ENCODE measurements at places on chromosomes 5 and 9.

DNA sequence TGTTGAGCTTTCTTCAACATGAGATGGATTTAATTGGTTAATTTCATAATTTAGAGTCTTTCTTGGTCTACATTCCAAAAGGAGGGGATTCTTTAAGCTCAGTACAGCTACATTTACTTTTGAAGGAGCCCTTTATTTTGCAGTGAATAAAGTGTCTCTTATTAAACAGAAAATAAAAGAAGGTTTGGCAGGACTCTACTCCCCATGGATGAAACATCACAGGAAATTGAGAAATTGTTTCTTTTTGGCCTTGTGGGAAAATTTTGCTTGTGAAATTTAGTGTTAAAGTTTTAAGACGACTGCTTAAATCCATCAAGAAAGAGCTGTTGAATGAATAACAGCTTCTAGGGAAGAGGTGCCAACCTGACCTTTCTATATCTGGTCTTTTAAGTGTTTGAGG, 187.7 kb downstream of the NTRK2 start:
- no peak for DNase-seq

DNA sequence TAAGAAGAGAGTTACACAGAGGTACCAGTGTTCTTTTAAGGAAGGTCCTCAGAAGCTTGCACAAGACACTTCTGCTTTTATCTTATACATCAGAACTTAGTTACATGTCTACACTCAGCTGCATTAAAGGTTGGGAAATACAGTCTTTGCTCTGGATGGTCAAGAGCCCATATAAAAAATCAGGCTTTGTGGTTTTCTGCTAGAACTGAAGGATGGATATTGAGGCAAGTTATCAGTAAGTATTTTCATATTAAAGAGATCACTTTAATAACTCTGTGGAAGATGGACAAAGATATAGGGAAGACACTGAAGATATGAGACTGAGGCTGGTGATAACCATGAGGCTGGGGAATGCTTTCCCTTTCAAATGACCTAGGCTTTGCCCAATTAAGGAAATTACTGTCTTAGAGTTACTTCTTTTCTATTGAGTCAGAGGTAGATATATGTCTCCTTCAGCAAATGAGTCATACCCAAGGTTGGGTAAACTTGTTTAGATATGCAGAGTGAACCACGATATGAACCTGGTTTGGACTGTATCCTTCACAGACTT, 87.0 kb upstream of the TNC start:
- no peak for DNase-seq

- no peak for DNase-seq
These were observed 415.0 kb downstream of the NFIB start for GRCh38 chr9:13898957-13899356.

DNA sequence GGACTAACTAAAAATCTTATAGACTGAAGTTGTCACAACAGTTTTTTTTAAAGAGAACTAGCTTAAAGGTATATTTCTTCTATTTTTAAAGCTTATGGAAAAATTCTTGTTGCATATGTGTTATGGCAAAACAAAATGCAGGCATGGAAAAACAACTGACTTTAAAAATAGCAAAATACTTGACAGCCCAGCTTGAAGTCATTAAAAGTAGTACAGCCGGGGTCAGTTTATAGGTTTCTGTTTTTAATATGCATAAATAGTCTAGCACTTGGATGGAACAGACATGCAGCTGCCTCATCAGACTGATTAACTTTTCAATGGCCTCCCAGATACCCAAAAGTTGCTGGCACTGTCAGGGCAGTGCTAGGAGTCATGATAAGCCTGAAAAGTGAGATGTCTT, 22.3 kb upstream of the ARL15 start:
- no peak for DNase-seq

- DNase-seq, result no peak
These were observed 287.1 kb upstream of the ADRA1B start for GRCh38 chr5:159629158-159629557.

DNA sequence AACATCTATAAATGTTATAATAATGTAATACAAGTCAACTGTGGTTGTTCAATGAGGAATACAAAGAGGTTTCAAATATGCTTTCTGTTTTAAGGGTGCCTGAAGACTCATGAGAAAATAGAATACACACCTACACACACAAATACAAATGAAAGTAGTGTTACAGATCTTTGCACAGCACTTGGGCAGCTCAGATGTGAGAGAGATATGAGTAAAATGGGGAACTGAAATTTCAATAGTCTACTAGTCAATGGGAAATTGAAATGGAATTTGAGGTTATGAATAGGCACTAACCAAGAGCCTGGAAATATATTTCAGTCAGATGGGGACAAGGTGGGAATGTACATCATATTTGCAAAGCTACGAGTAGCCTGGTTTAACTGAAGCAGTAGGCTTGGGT, 96.6 kb downstream of the ISL1 start:
- no peak for DNase-seq

DNA sequence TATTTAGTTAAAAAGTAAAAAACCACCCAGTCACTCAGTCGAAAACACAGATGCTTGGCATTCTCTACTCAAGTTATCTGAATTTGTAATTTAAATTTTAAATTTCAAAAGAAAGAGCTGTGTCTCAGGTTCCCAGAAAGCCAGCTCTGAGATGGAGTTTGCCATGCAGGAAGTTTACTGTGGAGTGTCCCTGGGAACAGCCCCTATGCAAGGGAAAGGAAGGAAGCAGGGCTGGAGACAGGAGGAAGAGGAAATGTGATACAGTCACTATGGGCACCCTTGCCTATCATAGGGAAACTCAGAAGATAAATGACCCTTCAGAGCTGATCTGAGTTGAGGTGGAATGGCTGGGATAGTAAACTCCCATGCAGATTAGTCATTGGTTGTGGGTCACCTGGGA, 408.8 kb upstream of the ACTBL2 start:
- no peak for DNase-seq

- no peak for DNase-seq
These were observed 155.1 kb upstream of the WWC1 start for GRCh38 chr5:168136340-168136739.

All from Karpas-422 (cell line).